ENCODE measurements at places on chromosomes 11 and 22.

DNA sequence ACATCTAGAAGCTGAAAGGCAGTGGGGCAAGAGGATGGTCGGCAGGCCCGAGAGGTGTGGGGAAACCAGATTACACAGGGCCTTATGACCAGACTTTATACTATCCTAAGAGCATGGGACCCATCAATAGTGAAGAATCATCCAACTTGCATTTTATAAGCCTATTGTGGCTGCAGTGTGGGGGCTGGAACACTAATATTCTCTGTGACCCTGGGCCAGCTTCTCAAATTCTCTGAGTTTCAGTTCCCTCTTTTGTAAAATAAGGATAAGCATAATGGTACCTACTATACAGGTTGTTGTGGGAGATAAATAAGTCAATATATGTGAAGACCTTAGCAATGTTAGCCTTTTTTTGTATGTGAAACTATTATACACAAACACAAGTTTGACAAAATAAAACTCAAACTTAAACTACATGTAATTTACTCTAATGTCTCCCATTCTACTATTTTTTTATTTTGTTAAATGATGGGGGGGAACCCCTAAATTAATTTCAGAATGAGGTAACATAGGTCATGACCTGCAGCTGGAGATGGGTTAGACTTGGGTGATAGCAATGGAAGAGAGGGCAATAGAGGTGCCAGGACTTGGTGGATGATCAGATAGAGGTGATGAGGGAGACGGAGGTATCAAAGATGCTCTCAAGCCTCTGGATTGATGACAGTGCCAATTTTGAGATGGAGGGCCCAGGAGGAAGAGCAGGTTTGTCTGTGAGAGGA is 30.1 kb downstream of the SMCO4 start:
- DNase-seq, result no peak

DNA sequence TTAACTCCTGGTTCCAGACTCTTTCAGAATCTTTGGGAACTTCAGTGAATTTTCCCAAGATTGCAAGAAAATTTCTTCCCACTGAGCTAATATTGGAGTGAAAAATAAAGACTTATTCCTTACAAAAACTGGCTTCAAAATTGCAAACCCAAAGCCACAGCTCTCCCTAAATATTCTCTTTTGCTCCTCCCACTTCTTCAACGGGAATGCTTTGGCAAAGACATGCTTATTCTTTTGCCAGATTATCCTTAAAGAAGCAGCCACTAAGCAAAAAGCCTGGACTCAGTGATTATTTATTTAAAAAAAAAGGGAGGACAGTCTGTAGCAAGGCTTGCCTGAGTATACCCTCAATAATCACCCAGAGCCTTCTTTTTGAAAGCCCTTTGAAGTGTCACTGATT is 902.4 kb upstream of the CCDC90B start:
- no peak for DNase-seq

- no peak for DNase-seq
These were observed 80.7 kb downstream of the RBFOX2 start for GRCh38 chr22:35947794-35948425.

GRCh38 chr11:128662076-128662475 is 31.8 kb upstream of the FLI1 start:
- no peak for DNase-seq

GRCh38 chr11:7514099-7514591 is 346 bp downstream of the PPFIBP2 start:
- DNase-seq, result no peak

DNA sequence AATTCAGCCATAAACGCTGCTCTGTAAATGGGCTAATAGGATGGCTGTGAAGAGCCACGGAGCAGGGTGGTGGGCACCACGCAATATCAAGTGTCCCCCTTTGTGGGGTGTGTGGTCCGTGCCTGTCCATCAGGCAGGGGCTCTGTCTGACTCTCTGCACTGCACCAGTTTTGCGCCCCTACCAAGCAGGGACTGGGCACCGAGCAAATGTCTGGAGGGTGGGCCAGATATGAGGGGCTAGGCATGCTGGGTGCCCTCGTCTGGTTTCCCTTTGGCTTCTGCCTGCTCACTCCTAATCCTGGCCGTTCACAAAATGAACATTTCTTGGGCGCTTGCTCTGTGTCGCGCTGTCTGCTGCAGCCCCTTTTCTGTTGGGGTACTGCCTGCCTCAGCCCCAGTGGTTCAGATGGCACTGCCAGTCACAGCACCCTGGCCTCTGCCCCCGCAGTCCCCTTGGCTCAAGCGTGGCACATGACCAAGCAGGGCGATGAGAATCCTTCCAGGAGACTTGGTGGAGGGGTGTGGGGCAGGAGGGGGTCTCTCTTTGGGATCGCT is 37.1 kb upstream of the CELSR1 start:
- DNase-seq, result no peak

DNA sequence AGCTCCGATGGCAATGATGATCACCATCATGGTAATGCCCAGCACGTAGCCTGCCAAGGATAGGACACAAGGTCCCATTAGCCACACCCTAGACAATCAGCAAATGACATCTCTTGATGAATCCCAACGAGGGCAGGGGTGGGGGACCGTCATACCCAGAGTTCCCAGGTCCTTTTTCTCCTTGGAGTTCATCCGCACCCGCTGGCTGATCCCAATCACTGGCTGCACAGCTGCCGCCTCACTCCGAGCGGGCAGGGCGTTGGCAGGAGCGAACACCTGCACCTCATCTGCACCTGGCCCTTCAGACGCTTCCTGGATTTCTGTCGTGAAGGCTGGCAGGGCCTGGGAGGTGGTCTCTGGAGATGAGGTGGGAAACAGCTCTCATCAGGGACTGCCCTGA is 2.9 kb downstream of the PIK3IP1 start:
- DNase-seq, result no peak

DNA sequence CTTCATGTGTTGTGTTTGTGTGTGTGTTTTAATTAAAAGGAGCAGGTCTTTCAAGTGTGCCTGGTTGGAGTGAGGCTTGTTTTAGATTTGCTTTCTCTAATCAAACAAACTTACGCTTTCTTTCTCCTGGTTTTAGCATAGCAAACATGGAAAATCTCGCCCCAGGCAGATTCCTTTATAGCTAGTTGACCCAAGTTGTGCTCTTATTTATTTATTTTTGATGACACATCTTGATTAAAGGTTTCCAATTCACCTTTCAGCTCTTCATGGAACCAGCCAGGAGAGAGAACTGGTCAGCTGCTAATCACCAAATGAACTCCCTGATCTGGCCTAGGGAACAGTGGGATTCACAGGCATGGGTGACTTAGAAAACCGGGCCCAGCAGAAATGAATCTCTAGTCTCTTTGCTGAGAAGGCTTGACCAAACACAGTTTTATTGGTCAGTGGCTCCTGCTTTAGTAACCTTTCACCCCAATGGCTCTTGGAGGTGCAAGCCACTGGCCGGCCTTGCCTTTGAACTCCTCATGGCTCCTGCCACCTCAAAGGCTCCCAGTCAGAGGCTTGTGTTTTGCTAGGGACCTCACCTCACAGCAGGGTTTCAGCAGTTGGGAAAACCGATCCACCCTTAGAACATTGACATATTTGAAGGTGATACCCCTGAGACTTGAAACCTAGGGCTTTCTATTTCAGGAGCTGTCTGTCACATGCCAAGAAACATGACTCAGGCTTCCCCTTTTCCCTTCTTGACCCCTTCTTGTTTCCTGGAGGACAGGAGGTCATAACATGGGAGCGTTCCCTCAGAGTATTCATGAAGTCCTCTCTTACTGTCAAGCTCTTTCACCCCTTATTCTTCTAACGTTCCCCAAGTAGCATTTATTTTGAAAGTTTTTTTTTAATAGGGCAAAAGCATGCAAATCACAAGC is 48.8 kb downstream of the EXT2 start:
- DNase-seq, result no peak

GRCh38 chr22:42702675-42703074 is 18.0 kb downstream of the A4GALT start:
- no peak for DNase-seq

DNA sequence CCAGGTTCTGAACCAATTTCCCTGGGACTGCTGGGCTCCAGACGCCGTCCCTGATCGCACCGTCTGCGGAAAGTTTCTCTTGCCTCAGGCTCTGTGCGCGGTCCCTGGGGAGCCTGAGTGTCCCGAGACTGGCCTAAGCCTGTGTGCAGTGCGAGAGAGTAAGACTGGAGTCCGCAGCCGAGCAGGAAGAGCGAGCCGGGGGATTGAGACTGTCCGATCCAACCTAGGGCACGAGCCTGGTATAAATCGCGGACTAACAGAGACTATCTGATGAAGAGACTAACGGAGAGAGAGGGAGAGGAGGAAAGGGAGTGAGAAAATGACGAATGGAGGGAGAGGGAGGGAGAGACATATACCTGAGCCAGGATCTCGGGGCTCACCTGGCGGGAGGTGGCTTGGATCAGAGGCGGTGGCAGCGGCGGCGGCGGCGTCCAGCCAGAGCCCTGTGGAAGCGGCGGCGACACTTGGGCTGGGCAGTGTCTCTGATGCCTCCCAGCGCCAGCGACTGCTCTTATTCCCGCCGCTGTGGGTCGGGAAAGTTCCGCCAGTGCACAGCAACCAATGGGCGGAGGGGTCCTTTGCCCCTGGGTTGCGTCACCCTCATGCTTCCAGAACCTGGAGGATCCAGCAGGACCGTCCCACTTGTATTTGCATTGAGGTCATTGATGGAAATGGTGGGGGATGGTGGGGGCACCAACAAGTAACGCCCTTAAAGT is at the start of gene CALCA:
TSS of gene CALCA (minus strand) at position 487 of the 716 bp plus-strand sequence. CDS start 1,159 bp downstream, outside the sequence.
- DNase-seq, result no peak

DNA sequence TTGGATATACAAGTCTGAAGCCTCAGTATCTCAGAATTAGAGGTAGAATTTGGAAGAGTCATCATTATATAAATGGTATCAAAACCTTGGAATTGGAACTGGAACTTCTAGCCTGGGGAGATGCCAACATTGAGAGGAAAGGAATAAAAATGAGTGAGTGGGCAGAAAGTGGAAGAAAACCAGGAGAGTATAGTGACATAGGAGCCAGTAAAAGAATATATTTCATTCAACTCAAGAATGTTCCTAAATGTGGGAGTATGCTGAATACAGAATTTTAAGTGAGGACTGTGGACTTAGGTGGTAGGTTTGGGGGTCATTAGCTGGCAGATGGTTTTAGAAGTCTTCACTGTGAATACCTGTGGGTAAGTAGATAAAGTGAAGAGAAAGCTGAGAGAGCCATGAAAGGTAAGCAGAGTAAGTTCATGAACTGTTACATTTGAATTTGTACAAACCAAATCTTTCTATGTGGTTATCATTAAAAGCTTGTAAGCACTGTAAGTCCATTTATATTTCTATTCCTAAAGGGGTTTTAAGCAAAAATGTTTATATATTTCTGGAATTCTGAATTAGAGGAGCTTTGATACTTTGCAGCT is 60.2 kb downstream of the PDHX start:
- DNase-seq, result no peak

DNA sequence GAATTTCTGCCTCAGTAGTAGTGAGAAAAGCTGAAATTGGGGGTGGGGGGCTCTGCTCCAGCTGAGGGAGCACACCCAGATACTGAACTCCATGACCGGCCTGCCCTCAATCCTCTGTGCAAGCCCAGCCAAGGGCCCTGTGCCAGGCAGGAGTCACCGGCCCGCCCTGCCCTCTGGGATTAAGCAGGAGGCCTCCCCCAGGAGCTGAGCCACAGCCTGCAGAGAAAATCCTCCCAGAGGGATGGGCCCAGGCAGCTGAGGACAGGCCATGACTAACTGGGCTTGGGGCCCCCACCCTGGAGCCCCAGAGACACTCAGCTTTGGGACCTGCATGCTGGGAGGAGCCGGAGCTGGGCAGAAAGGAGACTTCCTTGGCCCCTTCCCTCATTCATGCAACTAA is 48.8 kb downstream of the MN1 start:
- DNase-seq, result no peak

DNA sequence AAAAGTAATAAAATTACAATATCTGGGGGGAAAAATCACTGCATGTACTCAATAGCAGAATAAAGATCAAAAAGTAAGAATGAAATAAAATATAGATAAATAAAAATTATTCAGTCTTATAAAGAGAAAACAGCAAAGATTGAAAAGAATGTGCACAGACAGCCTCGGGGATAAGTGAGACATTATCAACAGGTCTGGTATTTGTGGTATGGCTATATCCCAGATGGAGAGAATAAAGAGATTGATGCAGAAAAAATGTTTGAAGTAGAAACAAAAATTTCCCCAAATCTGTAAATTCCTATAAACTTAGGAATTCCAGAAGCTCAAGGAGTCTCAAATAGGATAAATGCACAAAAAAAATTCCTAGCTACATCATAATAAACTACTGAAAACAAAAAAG is 74.5 kb upstream of the LUZP2 start:
- DNase-seq, result no peak

GRCh38 chr11:15883455-15883920 is 472.9 kb downstream of the SOX6 start:
- DNase-seq, result no peak

DNA sequence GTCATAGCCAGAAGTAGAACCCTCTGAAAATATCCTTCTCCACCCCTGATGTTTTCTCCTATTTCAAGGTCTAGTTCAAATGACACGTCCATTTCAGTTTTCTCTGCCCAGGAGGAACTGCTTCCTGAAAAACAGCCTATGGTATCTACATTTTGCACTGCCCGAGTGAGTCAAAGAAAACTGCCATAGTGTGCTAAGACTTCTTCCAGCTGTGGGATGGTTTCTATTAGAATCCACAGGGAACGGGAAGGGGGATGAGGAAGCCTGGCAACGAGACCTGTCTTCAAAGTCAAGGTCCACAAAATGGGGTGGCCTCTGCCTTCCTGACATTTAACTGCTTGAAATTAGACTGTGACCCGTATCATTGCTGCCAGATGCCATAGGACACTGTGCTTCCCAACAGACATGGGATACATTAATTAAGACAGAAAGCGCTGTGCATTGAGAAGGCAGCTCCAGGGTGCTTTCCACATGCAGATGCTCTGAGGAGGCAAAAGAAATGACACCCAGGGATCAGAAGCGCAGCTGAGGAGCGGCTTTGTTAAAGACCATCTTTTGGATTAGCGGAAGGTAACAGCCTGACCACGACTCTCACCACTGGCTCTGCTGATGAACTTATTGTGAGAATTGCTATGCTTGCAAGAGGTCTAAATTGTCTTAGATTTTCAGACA is 39.4 kb upstream of the NUP50 start:
- DNase-seq, result no peak

DNA sequence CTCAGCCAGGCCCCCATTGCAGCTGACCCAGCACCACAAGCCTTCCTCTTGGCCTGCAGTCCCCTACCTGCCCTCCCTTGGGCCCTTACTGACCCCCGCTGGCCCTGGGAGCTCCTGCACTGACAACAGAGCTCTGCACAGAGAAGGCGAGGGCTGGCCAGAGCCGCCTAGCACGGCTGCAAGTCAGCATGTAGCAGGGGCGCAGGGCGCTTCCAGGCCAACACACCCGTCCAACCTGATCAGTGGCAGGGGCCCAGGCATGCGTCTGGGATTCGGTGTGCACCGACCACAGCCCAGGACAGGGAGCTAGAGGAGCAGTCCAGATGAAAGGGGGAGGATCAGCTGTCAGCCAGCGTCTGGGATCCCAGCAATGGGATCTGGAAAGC is 7.6 kb downstream of the WNT7B start:
- no peak for DNase-seq

Data from stimulated activated CD4-positive, alpha-beta T cell treated with anti-CD3 and anti-CD28 coated beads, Interleukin-4, amount 100 ng/mL, for 4 hours (primary cell).